Epithelial cell of proximal tubule (primary cell): ENCODE measurements at places on chromosomes 13 and 19. TPM values are rescaled to one million over a fixed set of nuclear protein-coding genes. Genes with fewer than 3 reads are reported as not detected.

- no peak for DNase-seq
These were observed 115.6 kb downstream of the SLC7A1 start for GRCh38 chr13:29479716-29480492.

The CACNA1A gene
- 0.07 and 0.98 TPM in 2 replicates for total RNA-seq

The ZNF507 gene
- 5.1 and 7.6 TPM in 2 replicates for total RNA-seq

DNA sequence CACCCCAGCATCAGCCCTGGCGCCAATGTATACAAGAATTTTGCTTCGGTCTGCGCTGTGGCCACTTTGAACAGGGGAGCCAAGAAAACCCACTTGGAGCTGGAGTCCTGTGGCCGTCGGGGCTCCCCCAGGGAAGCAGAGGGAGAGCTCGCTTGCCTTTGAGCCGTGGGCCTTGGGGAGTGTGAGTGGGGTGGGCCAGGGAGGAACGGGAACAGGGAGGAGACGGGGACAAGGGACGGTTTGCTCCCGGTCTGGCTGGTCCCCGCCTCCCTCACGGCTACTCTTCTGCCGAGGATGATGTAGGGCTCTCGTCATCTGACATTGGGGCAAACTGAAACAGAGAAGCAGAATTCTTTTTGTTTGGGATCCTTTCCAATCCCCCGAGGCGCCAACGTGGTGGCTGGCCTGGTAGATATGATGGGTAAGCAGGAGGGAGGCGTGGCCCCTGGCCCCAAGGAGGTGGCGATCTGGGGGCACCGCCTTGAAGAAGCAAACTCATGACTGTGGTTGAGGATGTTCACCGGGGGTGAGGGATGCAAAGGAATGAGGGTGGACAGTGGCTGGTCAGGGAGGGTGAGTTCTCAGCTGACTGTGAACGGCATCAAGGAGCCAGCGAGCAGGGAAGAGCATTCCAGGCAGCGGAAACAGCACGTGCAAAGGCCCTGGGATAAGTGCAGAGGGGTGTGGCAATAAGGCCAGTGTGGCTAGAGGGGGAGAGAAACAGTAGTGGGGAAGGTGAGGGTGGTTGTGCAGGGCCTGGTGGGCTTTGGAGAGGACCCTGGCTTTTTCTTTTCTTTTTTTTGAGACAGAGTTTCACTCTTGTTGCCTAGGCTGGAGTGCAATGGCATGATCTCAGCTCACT, 10.9 kb upstream of the SPC24 start:
- DNase-seq, result no peak

GRCh38 chr13:109568339-109568818, 218.0 kb downstream of the IRS2 start:
- no peak for DNase-seq

DNA sequence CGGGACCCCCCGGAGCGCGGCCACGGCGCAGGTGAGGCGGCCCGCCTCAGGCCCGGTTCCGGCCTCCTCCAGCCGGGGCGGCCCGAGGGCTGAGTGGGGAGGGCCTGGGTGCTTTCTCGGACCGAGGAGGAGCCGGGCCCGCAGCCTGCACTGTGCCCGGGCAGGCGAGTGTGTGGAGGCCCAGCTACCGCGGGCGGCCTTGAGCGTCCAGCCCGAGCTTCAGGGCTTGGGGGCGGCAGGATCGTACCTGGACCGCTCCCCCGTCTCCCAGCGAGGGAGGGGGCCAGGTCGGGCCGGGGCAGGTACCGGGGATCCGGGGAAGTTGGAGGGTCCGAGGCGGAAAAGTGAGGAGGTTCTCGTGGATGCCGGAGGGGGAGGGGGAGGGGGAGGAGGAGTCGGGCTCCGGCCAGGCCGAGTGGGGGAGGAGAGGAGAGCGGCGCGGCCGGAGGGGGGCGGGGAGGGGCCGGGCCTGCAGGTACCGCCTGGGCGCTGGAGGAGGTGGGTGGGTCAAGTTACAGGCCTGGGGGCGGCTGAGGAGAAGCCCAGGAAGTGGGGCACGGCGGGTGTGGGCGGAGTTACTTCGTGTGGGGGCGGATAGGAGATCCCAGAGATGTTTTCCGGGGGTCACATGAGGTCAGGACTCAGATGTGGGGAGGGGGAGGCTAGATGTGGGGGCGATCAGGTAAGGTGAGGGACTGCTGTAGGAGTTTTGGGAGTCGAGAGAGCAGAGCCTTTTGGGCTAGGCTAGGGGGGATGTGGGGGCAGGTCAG, 545 bp downstream of the NACC1 start:
- DNase-seq, result no peak

- no peak for DNase-seq
These were observed 635 bp upstream of the NBEA start for GRCh38 chr13:34941436-34941834.

GRCh38 chr13:99041788-99042187, 63.9 kb upstream of the DOCK9 start:
- DNase-seq, result no peak

The CLASRP gene
- 38.8 and 58.1 TPM in 2 replicates for total RNA-seq
